IMR-90 (cell line): ENCODE measurements at places on chromosomes 5 and 9. TPM values are rescaled to one million over a fixed set of nuclear protein-coding genes. Genes with fewer than 3 reads are reported as not detected.

DNA sequence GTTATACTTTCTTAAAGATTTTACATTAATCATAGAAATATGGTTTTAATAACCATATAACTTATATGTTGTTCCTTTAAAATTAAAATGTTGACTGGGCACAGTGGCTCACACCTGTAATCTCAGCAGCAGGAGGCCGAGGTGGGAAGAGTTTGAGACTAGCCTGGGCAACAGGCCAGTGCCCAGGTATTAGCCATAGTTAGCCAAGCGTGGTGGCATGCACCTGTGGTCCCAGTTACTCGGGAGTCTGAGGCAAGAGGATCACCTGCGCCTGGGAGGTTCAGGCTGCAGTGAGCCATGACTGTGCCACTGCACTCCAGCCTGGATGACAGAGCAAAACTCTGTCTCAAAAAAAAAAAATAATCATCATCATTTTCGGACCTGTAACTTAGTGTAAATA is 133.5 kb downstream of the DTWD2 start:
- no peak for DNase-seq

DNA sequence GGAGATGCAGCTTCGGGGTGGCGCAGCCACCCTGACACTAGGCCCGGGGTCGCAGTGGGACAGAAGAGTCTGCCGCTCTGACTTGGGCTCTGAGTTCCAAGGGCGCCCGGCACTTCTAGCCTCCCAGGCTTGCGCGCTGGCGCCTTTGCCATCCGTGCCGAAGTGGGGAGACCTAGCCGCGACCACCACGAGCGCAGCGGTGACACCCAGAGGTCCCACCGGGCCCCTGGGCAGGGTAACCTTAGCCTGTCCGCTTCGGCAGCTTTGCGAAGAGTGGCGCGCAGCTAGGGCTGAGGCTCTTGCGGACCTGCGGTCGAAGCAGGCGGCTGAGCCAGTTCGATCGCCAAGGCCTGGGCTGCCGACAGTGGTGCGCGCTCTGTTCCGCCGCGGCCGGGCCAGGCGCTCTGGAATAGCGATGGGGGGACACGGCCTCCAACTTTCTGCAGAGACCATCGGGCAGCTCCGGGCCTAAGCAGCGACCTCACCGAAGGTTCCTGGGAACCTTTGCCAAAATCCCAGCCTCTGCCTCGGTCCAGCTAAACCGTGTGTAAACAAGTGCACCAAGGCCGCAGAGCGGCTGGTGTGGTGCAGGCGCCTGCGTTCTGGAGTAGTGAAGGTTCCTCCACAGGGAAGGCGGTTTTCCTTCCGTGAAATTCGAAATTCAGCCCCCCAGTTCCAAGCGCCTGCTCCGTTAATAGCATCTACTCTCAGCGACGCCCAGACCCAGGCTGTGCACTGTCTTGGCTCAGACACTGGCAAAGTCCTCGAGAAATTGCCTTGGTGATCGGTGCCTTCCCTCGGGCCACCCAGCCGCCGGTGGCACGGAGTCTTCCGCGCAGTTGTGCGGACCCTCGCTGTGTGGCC is 7.4 kb downstream of the TLX3 start:
- DNase-seq = peak; percentile 20

GRCh38 chr5:82225525-82226172 is 52.5 kb downstream of the RPS23 start:
- DNase-seq = peak; percentile 85

DNA sequence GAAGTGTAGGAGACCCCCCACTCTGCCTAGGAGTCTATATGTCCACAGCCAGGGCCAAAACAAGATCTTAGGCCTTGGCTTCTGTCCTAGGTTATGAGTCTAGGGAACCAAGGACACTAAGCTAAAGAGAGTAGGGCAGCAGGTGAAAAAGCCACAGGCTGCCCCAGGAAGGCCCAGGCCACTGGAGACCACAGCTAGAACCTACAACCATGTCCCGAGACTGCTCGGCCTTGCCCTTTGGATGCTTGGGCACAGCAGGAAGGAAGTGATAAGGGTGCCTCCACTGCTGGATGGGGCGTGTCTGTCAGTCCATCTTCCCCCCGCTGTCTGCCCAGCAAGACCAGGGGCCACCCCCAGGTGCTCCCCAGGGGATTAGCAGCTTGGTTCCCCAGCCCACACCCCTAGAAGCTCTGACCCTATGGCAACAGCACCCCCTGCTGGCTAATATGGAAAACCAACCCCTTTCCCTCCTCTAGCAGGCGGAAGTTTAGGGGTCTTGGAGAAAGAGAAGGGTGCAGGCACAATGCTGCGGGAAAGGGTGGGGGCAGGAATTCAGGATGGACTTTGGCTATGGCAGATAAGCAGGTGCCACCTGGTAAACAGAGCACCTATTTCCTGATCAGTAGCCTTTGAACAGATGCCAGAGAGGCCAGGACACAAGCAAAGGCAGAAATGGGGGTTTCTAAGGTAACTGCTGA is 10.5 kb upstream of the IRF1 start:
- peak; percentile 55 for DNase-seq

DNA sequence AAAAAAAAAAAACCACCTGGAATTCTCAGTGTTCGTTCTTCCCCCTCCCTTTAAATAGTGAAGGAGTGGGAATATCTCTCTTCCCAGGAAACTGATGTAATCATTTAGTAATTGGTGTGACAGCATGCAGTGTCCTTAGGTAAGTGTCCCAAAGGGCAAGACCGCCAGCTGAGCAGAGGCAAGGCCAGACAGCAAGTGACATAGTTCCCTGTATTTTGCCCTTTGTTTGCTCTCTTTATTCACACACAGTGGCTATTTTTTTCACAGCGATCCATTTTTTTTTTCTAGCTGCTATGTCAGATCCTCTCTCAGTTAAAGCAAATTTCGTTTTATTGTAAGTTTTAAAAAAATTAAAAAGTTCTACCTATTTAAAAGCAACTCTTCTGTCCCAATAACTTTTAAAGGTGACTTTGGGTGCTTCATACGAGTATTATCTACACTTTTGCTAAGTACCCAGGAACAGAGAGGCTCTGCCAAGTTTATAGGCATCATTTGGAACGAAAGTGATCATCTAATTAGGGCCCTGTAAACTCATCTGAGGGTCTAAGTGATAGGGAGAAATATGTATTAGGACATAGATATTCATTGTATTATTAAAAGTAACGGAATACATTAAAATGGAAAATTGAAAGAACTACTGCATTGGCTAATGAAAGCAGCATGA is 98.2 kb upstream of the ALDH1A1 start:
- no peak for DNase-seq

DNA sequence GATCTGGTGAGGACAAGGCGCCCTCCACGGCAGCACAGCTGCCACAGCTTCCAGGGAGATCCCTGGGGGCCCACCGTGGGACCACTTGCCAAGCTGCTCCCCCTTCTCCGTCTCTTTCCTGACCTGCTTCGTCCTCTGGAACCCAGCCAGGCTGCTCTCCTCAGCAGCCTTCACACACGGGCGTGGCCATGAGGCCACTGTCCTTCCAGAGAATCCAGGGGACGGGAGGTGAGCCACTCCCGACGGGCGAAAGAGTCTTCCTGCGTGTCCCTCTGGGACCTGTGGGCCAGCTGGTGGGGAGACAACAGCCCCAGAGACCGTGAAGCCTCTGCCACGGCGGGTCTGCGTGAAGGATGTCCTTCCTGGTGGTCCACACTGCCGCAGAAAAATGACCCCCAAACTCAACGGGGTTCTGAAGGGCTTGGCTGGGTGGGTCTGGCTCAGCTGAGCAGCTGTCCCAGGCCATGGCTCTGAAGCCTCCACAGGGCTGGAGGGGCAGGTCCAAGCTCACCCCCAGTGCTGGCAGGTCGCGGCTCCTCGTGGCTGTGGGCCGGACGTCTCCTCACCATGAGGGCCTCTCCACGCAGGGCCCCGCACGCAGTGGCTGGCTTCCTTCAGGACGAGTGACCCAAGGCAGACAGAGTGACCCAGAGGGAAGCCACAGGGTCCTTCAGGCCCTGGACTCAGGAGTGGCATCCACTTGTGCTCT is 47.4 kb upstream of the NKD2 start:
- DNase-seq = no peak

Gene NOXA1
- not detected in 2 replicates for total RNA-seq

Gene PCDHA11
- total RNA-seq = under 0.01 TPM in 1 of 2 replicates, not detected in the other

Gene CMBL
- total RNA-seq = 5.0 and 5.8 TPM in 2 replicates
